ENCODE measurements at places on chromosomes 2 and 18.

DNA sequence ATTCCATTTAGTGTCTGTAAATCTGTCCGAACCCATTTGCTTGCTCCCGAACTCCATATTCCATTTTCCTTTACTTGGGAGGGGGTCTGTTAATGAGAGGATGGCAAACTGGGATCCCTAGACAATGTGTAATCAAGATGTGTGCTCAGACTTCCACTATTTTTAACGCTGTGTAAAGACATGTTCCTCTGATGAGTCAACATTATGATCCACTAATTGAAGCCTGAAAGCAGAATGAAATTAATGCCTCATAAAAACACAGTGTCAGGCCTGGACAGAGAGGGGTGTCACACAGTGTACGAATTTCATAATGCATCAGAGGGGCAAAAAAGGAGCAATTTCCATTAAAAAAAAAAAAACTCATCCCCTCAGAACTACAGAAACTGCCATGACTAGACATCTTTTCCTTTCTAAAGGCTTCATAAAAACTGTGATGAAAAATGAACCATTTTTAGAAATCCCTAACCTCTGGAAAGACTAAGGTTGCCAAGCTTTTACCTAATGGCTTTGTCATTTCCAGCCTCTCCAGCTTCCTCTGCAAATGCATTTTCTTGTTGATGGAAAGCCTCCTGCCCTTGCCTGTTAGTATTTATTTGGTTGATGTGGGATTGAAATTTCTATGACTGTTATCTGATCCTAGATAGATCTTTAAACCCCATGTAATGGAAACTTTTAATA, 209.2 kb upstream of the DCC start:
- DNase-seq, result no peak

- DNase-seq, result no peak
Observed at GRCh38 chr2:45761635-45762034, 110.2 kb downstream of the PRKCE start.

DNA sequence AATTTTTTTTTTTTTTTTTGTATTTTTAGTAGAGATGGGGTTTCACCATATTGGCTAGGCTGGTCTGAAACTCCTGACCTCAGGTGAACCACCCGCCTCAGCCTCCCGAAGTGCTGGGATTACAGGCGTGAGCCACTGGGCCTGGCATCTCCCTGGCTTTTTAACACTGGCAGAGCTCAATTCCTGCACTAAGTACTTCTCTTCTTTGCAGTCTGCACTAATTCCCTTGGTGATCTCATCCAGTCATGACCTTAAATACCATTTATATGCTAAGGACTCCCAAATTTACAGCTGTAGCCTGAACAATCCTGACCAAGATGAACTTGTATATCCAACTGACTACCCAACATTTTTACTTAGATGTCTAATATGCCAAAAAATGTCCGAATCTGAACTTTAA, 10.2 kb downstream of the PREPL start:
- peak; percentile 30 for DNase-seq

DNA sequence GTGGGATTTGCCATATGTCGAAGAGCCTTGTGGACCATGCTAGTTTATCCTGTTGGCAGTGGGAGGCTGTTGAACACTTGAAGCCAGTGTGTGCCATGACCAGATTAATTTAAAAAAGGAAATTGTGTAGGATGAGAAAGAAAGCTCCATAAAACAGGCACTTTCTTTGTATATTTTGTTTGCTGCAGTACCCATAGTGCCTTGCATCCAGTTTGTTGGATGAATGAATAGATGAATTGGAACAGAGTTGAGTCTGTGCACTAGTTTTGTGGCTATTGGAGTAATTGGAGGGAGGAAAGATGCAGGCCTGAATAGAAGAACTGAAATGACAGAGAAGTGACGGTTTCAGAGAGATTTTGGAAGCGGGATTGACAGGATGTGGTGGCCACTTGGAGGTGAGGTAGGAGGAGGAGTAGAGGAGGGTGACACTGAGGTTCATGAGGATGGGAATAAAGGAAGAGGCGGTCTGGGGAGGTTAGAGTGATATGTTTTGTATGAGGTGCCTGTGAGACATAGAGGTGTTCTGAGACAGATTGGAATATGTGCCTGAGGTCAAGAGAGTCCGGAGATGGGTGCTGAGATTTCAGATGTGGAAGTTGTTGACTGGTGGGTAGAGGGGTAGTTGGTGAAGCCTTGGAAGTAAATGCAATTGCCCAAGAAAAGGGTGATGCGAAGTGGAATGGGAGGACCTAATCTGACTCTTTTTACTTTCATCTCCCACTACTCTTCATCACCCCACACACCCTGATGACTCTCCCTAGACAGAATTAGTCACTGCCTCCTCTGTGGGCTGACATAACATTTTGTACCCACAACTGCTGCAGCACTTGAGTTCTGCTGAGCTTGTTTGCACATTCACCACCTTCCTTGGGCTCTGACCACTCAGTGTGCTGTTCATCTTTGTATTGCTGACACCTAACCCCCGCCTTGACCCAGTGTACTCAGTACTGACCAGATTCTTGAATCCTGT, 5.1 kb downstream of the DGUOK start:
- DNase-seq, result peak; percentile 70

All from cardiac fibroblast (primary cell).